ENCODE measurements at places on chromosomes 6 and 20.
A peak's percentile ranks its signal among the peaks of the same experiment; 100 is the strongest.

GRCh38 chr6:139841794-139842215 is 467.4 kb upstream of the CITED2 start:
- DNase-seq, result no peak

DNA sequence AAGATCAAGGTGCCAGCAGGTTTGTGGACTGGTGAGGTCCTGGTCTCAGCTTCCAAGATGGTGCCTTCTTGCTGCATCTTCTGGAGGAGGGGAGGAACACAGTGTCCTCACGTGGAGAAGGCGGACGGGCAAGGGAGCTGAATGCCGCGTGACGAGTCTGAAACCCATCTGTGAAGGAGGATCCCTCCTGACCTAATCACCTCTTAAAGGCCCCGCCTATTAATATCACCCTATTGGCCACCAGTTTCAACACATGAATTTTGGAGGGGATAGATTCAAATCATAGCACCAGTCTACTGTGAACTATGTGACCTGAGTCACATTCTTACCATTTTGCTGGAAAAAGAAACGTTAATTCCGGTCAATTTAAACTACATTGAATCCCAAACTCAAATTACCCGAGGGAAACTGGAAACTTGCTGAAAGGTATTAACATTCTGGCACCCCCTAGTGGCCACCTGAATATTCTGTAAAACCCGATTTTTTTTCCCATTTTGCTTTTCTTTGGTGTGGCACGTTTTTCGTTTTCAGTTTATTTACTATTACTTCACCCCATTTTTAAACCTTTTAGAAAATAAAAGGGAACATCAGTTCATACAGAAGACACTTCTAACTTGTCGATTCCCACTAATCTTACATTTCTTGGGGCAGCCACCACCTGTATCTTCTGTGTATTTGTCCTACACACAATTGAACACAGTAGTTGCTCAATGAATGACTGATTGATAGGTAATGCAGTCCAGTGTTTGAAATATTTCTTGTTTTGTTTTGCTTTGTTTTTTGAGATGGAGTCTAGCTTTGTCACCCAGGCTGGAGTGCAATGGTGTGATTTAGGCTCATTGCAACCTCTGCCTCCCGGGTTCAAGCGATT is 17.9 kb upstream of the CCDC170 start:
- DNase-seq, result peak; percentile 23

DNA sequence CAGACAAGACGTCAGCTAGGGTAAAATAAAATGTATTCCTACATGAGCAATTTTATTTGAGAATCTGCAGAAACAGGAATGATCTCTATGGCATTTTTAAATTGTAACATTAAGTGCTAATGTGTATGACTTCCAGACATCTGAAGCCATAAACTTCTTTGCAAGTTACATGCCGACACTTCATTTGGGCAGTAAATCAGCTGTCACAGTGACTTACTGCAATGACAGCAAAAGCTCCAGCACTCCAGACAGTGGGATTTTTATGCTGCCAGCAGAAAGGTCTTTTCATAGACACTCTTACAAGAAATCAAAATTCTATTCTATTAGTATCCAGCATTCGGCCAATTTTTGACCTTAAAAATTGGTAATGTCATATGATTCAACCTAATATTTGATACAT is 156.3 kb upstream of the SNX9 start:
- DNase-seq, result no peak

GRCh38 chr20:62508641-62509051 is 32.9 kb upstream of the GATA5 start:
- DNase-seq, result no peak

DNA sequence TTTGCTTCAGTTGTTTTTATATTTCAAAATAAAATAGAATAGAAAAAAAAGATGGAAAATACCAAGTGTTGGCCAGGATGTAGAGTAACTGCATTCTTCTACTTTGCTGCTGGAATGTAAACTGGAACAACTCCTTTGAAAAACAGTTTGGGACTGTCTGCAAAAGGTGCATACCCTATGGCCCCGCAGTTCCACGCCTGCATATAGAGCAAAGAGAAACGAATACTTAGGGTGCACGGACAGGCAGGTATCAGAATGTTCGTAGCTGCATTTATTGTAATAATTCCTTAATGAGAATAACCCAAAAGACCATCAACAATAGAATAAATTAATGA is 603 bp upstream of the RAB23 start:
- no peak for DNase-seq

- no peak for DNase-seq
Observed at GRCh38 chr20:17538517-17539170, 7.5 kb upstream of the BFSP1 start.

DNA sequence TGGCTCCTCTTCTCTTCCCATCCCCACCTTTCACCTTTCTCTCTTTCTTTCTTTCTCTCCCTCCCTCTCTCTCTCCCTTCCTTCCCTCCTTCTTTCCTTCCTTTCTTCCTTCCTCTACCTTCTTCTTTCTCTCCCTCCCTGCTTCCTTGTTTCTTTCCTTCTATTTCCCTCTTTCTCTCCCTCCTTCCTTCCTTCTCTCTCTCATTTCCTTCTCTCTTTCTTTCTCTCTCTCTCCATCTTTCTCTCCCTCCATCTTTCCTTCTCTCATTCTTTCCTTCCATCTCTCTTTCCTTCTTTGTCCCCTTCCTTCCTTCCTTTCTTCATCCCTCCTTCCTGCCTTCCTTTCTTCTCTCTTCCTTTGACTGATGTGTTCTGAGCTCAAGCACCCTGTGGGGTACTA is 1467.0 kb upstream of the DEFB115 start:
- DNase-seq, result no peak

- DNase-seq, result no peak
Observed at GRCh38 chr20:60058879-60059278, 100.7 kb downstream of the CDH26 start.

DNA sequence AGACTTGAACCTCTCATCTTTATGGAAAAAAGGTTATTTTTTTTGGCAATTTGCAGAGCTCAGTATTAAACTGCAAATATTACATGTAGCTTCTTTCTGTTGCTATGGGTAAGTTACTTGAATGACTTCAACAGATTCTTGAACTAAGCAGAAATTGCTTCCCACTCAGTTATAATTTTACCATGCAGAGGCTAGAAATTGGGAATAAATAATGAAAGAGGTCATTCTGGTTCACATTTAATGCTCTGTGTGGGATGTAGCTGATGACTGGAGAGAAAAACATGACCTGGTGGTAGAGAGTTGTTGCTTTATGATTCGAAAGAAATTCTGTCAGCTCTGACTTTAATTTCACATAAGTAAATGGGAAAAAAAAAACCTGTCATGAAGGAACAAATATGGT is 16.8 kb upstream of the ADGB start:
- DNase-seq, result no peak

All from NCI-H748 treated with DMSO at 0.1 percent for 48 hours (cell line).